SK-N-SH (cell line): ENCODE measurements at places on chromosomes 3 and 15.

DNA sequence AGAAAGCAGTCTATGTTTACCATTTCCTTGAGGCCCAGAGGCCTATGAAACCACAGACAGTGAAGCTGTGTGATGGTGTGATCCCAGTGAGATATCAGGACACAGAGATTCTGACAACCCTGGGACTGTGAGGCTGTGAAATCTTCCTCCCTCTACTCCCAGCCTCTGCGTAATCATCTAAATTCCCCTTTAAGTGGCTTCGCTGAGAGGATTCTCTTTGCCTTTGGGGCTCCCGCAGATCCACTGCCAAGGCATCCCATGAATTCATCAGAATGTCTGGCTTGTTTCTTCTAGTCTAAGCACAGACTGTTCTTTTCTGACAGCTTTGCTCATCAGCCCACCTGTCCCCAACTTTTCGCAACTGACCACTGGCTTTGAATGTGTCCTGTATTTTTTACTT is 901.2 kb upstream of the NR2F2 start:
- no peak for DNase-seq

GRCh38 chr3:184565421-184566211 is 4.0 kb downstream of the EPHB3 start:
- peak; percentile 67 for DNase-seq

DNA sequence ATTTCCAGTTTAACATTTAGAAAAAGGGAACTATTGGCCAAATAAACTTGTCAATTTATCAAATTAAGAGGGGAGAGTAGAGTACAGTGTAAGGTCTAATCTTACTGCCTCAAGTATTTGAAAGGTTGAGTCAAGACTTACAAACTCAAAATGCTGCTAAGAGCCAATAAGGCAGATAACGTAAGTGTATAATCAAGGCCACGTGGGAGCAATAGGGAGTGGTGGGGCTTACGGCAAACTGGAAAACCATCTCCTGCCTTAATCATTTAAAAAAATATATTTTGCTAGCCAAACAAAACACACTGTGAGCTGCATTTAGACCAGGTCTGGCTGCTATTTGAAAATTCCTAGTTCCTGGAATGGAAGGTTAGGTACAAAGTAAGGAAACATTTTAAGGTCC is 107.3 kb upstream of the FRMD4B start:
- no peak for DNase-seq

GRCh38 chr3:56443372-56443771 is 24.9 kb downstream of the ERC2 start:
- DNase-seq: no peak

DNA sequence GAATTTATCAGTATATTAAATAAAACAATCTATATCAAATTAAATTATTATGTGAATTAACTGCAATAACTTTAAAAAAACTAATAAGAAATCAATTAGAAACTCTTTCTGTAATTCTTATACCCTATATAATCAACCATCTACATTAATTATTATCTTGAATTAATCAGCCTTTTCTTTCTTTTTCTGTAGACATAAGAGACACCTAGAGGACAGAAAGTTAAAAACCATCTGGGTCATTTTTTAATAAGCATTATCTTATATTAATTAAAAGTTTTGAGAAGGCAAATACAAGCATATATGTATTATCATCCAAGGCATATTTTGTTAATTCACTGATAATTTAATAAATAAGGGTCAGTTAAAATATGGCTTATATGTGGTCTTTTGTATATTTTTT is 24.2 kb upstream of the SLC25A26 start:
- no peak for DNase-seq

- no peak for DNase-seq
These were observed 31.2 kb upstream of the RARRES1 start for GRCh38 chr3:158763421-158763820.
